ENCODE measurements at places on chromosomes 2 and 18. TPM values are rescaled to one million over a fixed set of nuclear protein-coding genes. Genes with fewer than 3 reads are reported as not detected.

The LDAH gene
- 5.7 TPM for polyA plus RNA-seq

The ALKAL2 gene
- polyA plus RNA-seq = not detected

The HNMT gene
- polyA plus RNA-seq = 118 TPM

The RAB6C gene
- polyA plus RNA-seq = not detected

The LRRTM4 gene
- polyA plus RNA-seq = not detected

The TMEM247 gene
- polyA plus RNA-seq = not detected

The SNRNP27 gene
- 54.8 TPM for polyA plus RNA-seq

The CD8B2 gene
- polyA plus RNA-seq = 0.04 TPM

The GAREM2 gene
- polyA plus RNA-seq = not detected

The FBXO41 gene
- 0.52 TPM for polyA plus RNA-seq

The IRS1 gene
- polyA plus RNA-seq = 0.19 TPM

The STAMBP gene
- 40.7 TPM for polyA plus RNA-seq
